ENCODE measurements at places on chromosomes 12 and 14. TPM values are rescaled to one million over a fixed set of nuclear protein-coding genes. Genes with fewer than 3 reads are reported as not detected.

Gene GZMB
- 0.94 TPM for total RNA-seq

Gene DBX2
- total RNA-seq, result 0.73 TPM

Gene DEPDC4
- 1.4 TPM for total RNA-seq

Gene CLEC4C
- total RNA-seq, result not detected

Gene CLMN
- total RNA-seq, result 91.9 TPM

Gene POLE2
- 4.6 TPM for total RNA-seq

Gene CLEC4A
- 2.1 TPM for total RNA-seq

Gene DHRS4
- 21.2 TPM for total RNA-seq

Gene TECPR2
- total RNA-seq, result 36.3 TPM

- no peak for DNase-seq
These were observed 13.8 kb downstream of the CFAP251 start for GRCh38 chr12:121932176-121932536.

GRCh38 chr12:1924996-1925683 lies 6.7 kb upstream of the CACNA2D4 start:
- DNase-seq, result no peak

GRCh38 chr12:130613831-130614529 lies 102.1 kb downstream of the RIMBP2 start:
- no peak for DNase-seq

DNA sequence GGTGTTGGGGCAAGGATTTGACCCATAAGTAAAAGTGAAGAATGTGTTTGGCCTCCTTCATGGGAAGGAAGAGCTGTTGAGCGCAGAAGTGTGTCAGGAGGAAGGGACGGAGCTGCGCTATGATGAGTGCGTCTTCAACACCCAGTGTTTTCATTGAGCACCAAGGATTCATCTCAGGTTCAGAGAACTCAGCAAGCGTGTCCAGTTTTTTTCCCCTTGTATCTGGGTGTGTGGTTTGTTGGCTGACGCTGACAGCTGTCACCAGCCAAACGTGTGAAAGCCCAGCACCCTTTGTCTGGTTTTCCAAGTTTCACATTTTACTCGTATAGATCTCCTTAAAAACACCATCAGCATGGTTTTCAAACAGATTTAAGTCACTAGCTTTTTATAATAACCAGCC lies 12.3 kb downstream of the EP400 start:
- no peak for DNase-seq

DNA sequence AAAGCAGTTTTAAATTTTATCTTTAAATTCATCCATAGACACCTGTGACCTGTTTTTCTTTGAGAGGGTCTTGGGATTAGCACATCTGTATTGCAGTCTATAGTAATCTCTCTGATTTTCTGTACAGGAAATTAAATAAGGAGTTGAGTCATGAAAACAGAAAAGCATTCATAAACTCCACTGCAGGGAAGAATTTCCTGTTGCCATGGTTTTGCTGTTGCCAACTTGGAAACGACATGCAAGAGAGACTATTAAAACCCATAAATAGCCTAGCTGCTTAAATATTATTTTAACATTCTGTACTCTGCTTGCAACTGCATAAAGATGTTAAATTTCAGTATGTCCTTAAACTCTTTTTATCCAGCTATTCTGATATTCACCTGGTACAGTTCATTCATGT lies 281.0 kb upstream of the RGS6 start:
- no peak for DNase-seq

GRCh38 chr12:49643135-49643534 lies 19.8 kb downstream of the PRPF40B start:
- DNase-seq, result no peak

DNA sequence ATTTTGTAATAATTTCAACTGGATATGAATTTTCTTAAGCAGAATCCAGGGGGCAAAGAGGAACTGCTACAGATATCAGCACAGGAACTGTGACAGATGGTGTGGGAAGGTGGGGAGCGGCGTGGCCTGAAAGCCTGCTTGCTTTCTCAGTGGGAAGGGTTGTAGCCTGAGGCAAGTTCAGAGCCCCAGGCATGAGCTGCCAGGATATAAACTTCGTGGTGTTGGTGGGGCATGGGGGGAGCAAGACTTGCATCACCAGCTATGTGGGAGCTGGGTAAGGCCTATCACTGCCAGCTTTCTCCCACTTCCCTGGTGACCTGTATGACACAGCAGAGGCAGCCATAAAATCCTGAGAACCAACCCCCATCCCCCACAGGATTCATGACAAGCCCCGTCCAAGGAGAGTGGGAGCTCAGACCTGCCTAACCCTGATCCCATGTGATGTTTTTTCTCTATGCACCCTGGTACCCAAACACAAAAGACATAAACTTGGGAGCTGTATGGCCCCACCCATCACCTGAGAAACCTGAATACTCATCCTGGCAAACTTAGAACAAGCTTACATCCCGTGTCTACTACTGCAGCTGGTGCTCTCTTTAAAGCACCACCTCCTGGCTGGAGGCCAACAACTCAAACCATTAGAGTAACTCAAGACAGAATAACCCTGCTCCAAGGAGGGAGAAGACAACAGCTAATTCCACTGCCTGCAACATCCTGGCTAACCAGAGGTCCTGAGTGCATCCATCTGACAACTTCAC lies 16.5 kb downstream of the CLEC1A start:
- no peak for DNase-seq

GRCh38 chr12:114963846-114964245 lies 279.9 kb upstream of the TBX3 start:
- DNase-seq, result no peak

DNA sequence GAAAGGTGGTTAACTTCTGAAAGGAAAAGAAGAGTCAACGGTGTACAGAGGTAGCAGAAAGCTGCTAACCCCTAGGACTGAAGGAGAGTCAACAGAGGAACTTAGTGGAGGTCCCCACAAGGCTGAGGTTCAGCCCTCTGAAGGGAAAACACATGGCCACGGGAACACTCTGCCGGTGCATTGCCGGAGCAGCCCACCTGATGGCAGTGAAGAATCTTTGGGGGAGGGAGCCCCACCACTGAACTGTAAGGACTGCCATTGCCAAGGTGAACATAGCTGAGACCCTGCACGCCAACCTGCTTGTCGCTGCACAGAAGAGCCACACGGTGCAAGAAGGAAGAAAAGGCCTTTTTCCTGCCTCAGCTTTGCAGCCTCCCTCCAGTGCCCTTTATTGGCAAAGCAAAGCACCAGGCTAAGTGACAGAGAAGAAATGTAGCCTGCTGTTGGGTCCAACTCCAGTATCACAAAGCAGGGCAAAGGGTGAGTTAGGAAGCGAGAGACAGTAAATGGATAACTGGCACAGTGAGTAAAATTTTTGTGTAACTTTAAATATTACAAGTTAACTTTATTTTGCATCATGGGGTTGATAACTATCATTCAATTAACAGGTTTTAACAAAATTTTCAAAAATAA lies 76.9 kb downstream of the LIN52 start:
- DNase-seq, result no peak

- no peak for DNase-seq
These were observed 255.2 kb upstream of the SFSWAP start for GRCh38 chr12:131455581-131456110.

DNA sequence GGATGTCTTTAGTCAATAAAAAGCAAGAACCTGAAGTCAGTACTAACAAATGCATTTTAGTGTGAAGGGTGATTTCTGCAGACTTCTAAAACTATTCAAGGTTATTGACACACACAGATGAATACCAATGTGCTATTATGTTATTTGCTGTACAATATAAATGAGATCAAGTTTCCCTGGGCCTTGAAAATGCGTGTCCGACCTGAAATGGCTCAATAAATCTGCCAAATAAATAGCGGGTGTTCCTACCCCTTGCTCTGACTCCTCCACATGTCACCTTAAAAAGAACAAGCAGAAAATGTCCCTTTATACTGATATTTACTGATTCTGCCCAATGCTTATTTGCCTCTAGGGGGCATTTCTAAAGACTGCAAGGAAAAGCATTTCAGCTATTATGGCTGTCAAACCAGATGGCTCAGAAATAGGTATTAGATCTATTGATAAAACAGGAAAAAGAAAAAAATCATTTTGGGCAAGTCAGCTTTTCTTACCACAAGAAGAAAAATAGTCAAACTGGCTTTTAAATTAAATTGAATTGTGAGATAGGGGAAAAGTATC lies 367.3 kb upstream of the KITLG start:
- DNase-seq, result no peak

DNA sequence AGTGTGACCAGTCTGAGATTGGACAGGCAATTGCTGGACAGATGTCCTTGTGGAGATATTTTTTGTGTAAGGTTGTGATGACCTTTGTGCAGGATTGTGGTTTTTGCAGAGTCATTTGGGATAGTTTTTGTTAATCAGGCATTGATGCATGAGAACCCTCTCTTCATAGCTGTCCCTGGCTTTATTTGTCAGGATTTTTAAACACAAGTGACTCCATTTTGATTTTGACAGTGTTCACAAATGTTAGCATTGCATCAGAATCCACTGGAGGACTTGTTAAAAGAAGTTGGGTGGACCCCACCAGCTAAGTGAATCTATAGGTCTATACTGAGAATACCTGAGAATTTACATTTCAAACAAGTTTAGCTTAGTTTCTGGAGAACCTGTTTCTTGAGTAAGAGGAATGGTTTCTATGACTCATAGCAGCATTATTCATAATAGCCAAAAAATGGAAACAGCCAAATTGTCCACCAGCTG lies 11.8 kb downstream of the FNTB start:
- DNase-seq, result no peak

DNA sequence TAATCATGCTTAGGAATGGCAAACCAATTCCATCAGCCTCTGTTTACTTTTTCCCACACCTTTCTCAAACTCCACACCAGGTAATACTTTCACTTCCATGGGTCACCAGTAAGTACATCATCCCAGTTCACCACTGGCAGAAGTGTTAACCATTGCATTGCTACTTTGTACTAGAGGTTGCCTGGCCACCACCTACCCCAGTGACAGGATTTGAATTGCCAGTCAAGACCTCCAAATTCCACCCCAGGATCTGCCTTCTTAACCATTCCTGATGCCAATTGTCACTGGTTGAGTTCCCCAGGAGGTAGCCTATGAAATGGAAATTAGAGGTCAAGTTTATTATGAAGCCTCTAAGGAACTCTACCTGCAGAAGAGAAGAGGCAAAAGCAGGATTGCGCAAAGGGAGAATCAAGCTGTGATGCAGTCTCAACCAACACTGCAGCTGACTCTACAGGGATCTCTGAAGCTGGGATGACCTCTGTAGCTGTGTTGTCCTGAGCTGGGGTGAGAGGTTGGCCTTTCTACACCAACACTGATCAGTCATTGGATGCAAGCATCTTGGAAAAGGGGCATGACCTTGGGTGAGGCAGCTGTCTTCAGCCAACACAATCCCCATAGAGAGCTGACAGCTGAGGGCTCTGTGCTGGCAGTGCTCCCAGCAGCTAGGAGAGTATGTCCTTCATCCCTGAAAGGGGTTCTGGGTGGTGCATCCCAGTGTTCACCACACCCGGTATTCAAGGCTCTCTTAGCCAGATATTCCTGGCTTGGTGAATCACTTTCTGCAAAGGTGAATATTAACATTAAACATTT lies 37.0 kb upstream of the HMGA2 start:
- no peak for DNase-seq

DNA sequence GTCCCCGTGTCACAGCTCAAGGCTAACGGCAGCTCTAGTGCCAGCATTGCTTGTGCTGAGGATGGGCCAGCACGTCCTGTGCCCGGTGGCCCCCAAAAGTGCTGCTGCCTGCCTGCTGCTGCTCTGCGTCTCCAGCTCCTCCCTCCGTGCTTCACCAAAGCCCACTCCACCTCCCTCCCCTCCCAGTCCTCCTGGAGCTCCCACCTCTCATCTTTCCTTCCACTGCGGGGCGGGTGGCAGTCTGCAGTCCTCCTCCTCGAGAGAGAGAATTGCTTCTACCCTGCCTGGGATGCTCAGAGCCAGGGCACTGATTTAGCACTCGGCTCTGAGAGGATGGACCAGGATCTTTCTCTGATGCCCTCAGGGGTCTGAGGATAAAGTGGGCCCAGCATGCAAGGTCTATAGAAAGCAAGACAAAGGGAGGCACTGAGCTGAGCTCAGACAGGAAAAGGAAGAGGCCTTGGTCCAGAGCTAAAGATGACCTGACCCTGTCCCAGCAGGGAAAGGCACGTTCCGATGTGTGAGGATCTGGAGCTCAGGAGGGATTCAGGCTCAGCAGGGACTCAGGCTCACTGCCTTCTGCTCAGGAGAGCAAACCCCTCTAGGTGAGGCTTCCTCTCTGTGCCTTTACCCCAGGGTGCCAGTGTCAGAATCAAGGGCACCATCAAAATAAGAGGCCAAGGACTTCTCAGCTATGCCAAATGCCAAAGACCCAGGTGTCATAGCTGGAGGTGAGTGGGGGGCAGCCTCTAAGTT lies 113.1 kb upstream of the FKBP4 start:
- no peak for DNase-seq

- DNase-seq, result peak; percentile 34
These were observed 35.1 kb upstream of the PPP2R5C start for GRCh38 chr14:101726295-101726953.

GRCh38 chr12:98939350-98939749 lies 294.3 kb downstream of the APAF1 start:
- no peak for DNase-seq

GRCh38 chr12:3700861-3701260 lies 52.0 kb downstream of the CRACR2A start:
- no peak for DNase-seq

DNA sequence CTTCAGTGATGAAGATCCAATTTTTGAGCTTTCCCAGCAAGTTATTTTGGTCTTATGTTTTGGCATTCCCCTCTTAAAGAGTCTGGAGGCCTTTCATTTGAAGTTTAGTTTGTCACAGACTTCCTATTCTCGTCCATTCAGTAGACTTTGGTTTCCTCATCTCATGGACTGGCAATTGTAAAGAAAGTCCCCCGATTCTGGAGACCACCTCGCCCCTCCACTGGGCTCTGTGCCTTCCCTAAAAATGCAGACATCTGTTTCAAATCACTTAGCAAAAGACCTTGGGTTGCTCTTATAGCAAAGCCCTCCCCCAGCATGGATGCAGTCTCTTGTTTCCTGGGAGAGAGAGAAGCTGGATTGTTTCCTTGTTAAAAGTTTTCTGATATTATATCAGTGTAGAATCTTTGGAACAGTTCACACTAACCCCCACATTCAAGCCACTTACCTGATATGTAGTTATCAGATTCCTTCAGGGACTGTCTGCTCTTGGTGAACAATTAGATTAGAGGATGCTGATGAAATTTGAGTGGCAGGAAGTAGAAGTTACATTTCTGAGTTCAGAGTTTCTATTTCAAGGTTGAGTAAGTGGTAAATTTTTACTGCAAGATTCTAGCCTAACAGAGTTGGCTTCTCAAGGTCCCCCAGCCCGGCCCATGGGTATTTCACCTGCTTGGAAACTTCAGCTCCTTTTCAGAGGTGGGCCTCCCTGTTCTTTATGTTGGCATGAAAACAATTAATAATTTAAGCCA lies 56.3 kb downstream of the PLXNC1 start:
- DNase-seq, result no peak

- DNase-seq, result no peak
These were observed 14.0 kb upstream of the TESC start for GRCh38 chr12:117113231-117113630.

DNA sequence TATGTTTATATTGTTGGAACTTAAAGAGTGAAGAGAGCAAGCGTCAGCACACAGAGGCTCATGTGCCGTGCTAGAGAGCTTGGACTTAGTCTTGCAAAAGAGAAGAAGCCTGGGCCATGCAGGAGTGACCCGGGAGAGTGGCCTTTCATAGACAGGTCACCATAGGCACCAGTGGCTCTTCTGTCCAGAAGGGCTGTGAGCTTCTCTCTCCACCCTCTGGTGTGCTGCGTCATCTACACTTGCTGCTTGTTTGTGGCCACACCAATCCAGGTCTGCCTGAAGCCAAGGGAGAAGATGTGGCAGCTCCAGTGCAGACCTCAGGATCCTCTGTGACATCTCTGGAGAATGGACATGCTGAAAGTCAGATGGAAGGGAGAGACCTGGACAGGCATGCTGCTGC lies 74.4 kb downstream of the NTF3 start:
- DNase-seq, result peak; percentile 33

GRCh38 chr12:127025545-127025944 lies 1241.4 kb upstream of the TMEM132C start:
- no peak for DNase-seq
